ENCODE measurements at places on chromosomes 3 and 15.

- no peak for DNase-seq
These were observed 869 bp downstream of the PLA1A start for GRCh38 chr3:119598410-119599098.

GRCh38 chr3:57120040-57120439, 45.1 kb downstream of the IL17RD start:
- no peak for DNase-seq

- DNase-seq, result no peak
These were observed 83.7 kb upstream of the NEDD4 start for GRCh38 chr15:56077081-56077480.

DNA sequence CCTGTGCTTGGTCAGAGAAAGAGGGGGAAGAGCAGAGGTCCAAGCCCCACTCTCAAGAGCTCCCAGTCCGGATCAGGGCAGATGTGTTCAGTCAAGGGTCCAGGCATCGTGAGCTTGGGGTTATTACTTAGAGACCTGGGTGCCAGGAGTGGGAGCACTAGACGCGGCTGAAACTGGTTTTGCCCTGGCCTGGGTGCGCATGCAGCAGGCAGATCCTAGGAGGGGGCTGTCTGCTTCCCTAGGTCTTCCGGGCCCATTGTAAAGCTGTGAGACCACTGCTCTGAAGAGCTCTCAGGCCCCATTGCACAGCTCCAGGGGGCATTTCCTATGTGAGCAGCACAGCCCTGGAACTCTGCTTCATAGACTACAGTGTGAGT, 204.9 kb upstream of the LINGO1 start:
- no peak for DNase-seq

DNA sequence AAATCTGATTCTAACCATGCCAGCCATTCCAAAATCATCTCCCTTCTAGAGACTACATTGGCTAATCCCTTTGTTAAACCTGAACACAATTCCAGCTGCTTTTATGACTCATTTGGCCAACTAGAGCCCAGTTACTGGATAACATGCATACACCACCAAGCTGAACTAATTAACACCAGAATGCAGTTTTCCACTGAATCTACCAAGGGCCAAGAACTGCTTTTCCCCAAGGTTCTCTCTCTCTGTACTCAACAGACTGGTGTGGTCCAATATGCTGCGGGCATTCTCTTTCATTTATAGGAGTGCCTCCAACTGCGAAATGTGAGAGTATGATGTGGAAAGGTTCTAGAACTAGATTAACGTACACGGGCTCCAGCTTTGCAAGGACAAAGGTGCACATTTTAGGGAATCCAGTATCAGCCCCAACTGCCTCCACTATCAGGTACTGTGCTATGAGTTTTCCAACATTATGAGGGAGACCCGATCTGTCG, 1.5 kb downstream of the CHSY1 start:
- DNase-seq, result no peak

DNA sequence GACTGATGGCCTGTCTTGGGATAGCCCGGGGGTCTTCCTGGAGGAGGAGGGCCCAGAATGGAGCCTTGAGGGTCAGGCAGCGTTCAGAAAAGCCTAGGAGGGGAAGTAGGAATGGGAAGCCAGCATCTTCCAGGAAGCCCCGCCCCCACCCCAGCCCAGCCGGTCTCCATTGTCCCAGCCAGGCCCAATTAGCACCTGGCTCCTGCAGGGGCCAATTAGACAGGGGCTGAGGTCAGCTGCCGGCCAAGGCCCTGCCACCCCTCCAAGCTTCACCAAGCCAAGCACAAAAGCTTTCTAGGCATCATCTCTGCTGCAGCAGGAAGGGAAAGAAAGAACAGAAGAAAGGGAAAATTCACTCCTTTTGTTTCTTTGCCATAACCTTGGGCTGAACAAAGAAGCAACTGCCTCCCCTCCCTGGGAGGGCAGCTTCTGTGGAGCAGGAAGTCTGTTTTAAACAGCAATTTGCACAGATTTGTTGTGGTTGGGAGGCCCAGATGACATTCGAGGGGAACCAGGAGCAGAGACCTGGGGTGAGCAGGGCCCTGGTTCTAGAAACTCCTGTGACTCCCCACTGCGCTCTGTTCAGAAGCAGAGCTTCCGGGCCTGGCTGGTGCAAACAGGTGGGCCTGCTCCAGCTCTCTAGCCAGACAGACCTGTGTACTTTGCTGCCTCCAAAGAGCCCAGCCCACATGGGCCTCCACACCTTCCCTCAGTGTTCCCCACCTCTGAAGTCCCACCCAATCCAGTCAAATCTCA, 47.7 kb downstream of the CYP11A1 start:
- no peak for DNase-seq

DNA sequence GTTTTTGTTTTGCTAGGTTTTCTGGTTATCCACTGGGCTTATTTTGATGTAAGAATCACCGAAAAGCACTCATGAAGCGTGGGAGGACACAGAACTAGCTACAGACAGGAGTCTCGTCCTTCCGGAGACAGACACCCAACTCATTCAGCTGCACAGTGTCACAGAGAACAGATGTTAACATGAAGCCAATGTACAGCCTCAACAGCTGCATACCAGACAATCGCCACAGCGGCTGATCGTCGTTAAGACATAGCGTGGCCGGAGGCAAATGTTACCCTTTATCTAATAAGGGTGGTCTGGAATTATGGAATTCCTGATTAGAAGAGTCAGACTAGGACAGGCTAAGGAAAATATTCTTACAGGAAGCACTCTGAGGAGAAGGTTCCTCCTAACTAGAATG, 1.1 kb upstream of the PYGO1 start:
- DNase-seq, result no peak

DNA sequence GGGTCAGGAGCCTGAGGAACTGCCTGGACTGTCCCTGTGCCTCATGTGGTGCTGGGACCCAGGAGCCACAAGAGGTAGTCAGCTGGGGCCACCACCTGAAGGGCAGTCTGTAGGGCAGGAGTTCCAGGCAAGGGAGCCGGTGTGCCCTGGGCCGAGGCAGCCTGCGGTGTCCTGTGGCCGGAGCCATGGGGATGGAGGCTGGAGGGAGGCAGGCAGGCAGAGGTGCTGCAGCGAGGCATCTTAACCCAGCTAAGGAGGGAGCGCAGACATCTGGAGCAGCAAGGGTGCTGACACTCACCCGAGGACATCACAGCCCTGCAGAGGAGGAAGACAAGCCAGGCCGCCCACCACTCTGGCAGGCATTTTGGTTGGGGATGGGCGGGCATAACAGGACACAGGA, 77.8 kb downstream of the DNAJB8 start:
- no peak for DNase-seq

DNA sequence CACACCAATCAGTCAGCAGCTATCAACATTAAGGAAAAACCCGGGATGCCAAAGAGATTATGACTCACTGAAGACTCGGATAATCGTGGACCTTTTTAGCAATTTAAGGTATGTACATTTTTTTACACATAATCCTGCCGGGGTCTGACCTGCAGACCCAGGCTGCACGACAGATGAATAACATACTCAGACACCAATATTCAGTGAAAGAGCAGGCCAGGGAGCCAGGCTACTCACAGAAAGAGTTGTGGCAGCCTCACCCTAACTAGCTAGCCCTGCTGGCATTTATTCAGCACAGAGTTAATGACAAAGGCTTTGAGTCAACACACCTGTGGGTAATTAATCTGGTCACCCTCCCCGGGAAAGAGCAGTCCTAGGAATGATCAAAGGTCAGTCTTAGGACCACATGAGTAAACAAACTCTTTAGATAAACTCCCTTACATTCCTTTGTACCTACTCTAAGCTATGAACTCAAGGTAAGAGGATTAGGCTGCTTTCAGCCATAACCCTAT, 727.5 kb downstream of the TBL1XR1 start:
- DNase-seq, result no peak

- DNase-seq, result no peak
These were observed 61.7 kb downstream of the CCNL1 start for GRCh38 chr3:157098121-157098822.

- no peak for DNase-seq
These were observed 45.3 kb upstream of the SPESP1 start for GRCh38 chr15:68885070-68885469.

- no peak for DNase-seq
These were observed 62.7 kb downstream of the CASR start for GRCh38 chr3:122246199-122246598.

DNA sequence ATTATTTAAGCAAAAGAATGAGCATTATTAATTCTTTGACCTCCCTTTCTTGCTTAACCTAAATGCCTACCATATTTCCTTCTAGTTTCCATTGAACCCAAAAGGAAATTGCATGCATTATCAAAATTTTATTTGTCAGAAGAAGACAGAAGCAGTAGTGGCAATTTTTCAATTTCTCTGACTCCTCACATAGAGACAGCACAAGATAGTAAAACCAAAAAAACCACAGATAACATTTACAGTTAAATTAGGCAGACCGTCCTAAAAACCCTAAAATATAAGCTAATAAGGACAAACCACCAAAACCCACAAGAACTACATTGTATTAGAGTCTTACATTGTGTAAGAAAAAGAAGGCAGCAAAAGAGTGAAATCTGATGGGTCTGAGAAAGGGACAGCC, 27.1 kb downstream of the GOLGB1 start:
- no peak for DNase-seq

GRCh38 chr15:43086551-43086950, 19.3 kb downstream of the UBR1 start:
- DNase-seq, result no peak

DNA sequence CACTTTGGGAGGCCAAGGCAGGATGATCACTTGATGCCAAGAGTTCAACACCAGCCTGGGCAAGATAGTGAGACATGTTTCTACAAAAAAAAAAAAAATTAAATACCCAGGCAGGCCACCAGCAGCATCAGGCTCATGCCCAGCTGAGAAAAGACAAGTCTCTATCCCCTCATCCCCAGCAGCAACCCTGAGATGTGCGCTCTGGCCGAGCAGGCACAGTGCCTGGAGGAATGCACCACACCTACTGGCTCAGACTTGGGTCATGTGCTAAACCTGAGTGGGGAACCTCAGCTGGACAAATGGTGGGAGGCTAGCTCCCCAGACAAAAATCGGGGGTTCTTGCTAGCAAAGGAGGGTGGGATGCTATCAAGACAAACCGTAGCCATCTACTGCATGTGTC, 10.2 kb upstream of the CCDC174 start:
- DNase-seq, result no peak

GRCh38 chr3:43855674-43856299, 165.0 kb downstream of the ABHD5 start:
- DNase-seq, result no peak

GRCh38 chr3:27289769-27290413, 79.3 kb downstream of the NEK10 start:
- no peak for DNase-seq

DNA sequence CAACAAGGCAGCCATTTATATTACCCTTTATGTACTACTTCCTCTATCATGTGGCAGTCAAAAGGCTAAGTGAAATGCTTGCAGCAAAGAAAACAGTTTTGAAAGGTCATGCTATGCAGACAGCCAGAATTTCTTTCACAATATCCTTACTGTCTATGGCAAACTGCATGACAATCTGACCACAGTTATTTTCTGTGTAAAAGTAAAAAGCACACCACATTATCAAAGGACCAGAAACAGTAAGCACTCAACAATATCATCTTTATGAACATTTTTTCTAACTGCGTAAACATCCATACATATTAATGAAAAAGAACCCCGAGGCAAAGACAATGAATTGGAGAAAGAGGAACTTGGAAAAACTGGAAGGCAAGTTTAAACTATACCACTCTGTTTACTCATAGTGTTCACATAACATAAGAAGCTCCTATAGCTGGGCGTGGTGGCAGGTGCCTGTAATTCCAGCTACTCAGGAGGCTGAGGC, 47.9 kb downstream of the PIK3CB start:
- no peak for DNase-seq
